Esophagus squamous epithelium (tissue), 5 donors: ENCODE measurements at places on chromosomes 4 and X.

- no peak for DNase-seq
These were observed 81.6 kb downstream of the ZFX start for GRCh38 chrX:24231131-24231540.

DNA sequence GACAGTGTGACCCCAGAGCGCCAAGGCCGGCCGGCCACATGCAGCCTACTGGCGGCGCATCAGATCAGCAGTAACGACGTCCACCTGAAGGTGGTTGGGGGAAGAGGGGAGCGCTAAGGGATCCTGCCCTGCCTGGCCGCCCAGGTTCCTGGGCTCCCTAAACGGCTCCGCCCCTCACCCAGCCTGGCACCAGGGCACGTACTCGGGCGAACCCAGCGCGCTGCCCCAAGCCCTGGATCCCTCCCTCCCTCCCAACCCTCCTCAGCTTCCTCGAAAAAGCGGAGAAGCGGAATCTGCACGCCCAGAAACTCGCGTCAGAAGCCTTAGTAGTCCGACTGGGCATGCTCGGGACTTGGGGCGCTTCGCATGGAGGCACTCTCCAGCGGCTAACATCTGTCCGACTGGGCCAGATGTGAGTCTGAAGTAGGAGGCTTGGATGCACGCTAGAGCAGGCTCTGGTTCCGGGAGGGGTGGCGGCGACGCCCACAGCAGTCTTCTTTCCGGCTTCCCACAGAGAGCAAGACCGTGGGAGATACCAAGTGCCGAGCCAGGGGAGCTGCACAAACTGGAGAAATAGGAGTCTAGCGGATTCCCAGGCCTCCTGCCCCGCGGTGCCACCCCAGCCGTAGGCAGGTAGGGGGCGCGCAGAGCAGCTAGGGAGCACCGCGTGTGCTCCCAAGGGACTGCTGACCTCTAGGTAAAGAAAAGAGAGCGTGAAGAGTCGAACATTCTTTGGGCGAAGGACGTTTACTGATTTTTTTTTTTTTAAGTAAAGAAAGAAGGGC is 114.3 kb upstream of the TEX13C start:
- no peak for DNase-seq

DNA sequence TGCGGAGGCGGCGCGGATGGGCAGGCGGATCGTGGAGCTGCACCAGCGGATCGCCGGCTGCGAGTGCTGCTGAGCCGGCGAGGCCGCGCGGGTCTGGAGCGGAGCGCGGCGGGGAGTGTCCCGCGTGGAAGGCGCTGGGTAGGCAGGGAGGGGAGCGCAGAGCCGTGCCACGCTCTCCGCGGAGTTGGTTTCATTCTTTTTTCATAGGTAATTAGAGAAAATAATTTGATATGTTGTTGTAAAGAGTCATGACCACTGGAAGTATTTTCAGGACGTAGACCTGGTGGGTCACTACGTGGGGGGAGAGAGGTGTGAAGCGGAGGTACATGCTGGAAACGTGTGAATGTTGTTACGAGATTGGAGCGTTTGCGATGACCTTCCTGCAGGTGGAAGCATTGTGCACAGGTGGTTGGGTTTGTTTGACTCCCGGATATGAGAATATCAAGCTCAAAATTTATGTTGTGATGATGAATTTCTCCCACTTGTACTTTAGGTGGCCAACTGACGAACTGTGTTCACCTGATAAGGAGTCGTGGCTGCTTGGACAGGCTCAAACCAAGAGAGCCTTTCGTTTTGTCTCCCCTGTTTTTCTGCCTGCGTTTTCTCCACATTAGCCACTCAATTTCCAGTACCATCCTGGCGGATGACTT is 19.1 kb upstream of the S100P start:
- no peak for DNase-seq

- DNase-seq, result no peak
These were observed 222.1 kb downstream of the CAMK2D start for GRCh38 chr4:113539408-113539807.

- DNase-seq, result no peak
These were observed 271.6 kb downstream of the GRIA3 start for GRCh38 chrX:123455693-123456092.

- DNase-seq, result no peak
These were observed 79.4 kb downstream of the SLC9A6 start for GRCh38 chrX:136064661-136065043.

DNA sequence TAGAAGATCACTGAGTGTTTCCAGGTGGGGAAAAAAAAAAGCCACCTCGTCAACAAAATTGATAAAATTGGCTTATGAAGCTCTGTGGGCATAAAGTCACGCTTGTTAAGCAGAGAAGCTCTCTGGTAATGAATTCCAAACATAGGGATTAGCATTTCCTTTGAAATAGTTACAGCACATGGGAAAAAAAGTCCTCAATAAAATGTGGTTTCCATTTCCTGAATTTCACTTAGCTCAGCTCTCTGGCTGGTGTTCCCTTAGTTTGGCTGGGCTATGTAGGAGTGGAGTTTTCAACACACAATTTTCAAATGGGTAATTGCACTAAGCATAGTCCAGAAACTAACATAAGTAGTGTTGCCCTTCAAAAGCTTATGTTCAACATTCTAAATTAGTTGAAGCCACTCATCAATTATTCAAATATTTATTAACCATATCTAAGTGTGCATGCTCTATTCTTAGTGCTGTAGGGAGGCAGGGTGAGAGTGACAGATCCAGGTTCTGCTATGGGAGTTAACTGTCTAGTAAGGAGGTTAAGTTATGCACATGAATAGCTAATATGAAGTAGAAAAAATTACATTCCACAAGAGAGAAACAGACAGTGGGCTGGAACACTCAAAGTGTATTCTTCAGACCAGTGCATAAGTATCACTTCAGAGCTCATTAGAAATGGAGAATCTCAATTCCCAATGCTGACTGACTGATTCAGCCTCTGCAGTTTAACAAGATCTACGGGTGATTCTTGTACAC is 445.7 kb downstream of the SMARCA1 start:
- no peak for DNase-seq

GRCh38 chrX:16316331-16316730 is 149.1 kb downstream of the MAGEB17 start:
- DNase-seq, result no peak

DNA sequence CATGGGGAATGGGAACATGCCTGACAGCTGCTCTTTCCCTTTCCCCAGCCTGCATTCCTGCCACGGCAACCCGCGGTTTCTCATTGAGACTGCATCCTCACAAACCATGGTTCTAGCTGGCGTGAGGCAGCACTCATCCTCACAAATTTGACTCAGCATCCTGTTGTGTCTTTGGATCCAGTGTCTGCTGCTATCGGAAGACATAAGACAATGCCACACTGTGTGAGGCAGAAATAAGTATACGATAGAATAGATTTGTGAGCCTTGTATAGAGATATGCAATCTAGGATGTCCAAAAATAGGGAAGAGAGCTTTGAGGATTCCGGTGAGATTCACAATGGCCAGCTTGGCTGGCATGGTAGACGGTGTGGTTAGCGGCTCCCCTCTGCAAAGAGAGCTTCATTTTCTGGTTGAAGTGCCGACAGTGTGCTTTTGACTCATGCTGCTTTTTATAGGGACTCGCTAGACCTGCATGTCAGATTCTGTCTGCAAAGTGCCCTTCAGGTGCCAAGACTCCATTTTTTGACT is 161.3 kb upstream of the PSAPL1 start:
- DNase-seq, result no peak

GRCh38 chr4:74044677-74045076 is 6.2 kb upstream of the CXCL3 start:
- DNase-seq, result no peak

GRCh38 chr4:124189545-124189944 is 523.0 kb downstream of the ANKRD50 start:
- DNase-seq, result no peak

DNA sequence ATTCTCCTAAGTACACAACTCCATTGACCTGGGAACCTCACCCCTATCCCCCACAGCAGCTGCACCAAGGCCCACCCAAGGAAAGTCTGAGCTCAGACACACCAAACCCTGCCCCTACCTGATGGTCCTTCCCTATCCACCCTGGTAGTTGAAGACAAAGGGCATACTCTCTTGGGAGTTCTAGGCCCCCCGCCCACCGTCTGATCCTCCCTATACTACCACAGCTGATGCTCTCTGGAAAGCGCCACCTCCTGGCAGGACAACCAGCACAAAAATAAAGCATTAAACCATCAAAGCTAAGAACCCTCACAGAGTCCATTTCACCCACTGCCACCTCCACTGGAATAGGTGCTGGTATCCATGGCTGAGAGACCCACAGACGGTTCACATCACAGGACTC is 83.6 kb downstream of the ANAPC10 start:
- DNase-seq, result no peak

DNA sequence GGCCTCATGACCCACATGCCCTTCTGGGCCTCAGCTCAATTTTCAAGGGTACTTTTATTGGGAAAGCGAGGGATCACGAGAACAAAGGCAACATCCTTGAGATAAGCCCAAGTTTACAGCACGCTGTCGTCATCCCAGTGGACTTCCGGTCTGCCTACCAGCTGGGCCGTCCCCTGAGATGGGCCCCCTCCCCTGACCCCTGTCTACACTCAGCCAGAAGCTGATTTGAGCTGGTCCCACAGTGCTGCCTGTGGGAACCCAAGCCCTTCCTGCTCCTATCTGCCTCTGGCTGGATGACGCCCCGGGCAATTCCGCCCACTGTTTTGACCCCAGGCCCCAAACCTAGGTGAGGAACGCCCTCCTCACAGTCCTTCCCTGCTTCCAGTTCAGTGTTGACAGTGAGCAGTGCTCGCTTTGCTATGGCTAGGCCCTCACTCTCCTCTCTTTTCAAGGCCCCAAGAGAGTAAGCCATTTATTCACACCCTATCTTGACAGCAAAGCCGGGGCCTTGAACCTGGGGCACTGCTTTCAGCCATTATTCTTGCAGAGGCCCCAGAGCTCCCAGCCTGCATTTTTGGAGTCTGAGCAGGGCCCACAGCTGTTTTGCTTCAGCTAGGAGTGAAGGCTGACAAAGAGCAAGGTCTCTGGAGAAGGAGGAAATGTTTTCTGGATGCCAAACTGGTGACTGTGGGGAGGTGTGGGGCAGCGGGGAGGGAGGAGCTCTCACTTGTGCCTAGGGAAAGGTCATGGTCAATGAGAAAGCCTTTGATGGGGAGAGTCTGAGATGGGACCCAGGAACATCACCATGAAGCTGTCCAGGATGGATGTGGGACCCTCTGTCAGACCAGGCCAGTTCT is 164.6 kb upstream of the BCOR start:
- DNase-seq, result no peak

- DNase-seq, result peak; percentile 25
These were observed at the start of gene IDUA for GRCh38 chr4:986879-987623. Gene IDUA, plus strand, starts transcription at chr4:987044. Its CDS starts 41 bp downstream, at chr4:987085.

- no peak for DNase-seq
These were observed 24.4 kb downstream of the PPP2R3B start for GRCh38 chrX:362351-362750.

- no peak for DNase-seq
These were observed 374.3 kb downstream of the AFF2 start for GRCh38 chrX:148874636-148875246.

GRCh38 chr4:158259955-158260575 is 49.8 kb downstream of the TMEM144 start:
- DNase-seq, result no peak

- no peak for DNase-seq
These were observed 100.2 kb downstream of the LNX1 start for GRCh38 chr4:53490965-53491622.

DNA sequence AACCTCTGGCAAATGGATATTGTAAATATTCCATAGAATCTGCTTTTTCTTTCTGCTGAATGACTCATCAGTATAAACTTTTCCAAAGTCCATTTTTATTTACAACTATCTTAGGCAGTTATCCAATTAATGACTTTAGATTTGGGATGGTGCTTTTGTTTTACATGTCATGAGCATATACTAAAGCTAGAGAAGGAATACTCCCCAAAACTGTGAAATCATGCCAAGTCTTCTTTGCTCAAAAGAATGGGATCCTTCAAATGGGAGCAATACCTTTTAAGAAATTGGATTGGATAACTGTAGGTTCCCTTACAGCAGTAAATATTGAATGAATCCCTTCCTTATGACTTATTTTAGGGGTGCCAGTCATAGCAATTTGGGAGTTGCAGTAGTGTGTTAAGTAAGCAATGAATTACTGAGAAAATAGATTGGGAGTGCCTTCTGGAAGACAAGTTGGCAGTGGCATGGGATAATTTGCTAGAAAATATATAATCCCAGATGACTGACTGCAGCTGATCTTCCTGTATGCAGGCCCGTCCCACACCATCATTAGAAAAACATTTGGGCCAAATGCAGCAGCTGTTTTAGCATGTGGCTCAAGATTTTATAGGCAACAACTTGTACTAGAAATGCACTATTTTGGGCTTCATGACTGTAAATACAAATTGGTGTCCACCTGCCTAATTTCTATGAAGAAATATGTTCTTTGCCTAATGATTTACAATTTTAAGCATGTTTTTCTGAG is 2.8 kb downstream of the TMPRSS11D start:
- no peak for DNase-seq

GRCh38 chr4:186757696-186758355 is 34.2 kb upstream of the FAT1 start:
- DNase-seq, result no peak

DNA sequence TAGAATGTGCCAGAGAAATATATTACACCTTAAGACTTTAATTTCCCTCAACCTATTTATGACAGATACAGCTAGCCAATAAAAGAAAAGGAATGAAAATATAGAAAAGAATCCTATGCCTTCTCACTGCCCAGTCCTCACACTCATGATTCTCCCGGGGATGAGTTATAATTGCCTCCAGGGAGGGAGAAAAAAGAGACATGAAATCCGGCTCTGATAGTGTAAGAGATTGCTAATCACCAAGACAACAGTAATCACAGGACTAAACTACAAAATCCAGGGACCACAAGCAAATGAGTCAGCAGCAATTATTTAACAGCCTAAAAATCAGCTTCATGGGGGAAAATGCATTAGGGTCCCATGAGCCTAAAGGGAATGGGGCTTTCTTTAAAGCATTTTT is 95.9 kb upstream of the DUSP21 start:
- DNase-seq, result no peak

DNA sequence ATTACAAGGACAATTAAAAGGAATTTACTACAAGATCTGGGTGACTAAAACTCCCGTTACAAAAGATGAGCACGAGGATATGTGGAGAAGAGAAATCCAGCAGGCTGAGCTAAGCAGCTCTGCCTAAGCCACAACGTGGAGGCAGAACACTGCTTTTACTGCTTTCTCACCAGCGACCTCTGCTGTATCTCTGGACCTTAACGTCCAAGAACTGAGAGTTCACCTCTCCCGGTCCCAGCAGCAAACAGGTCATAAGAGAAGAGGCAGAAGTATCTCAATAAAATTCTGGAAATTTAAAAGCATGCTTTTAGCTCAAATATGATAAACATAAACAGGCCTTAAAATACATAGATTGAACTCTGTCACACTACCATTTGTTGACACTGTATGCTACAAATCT is 81.0 kb downstream of the ADGRA3 start:
- no peak for DNase-seq
